ENCODE measurements at places on chromosomes 7 and 10.
A peak's percentile ranks its signal among the peaks of the same experiment; 100 is the strongest.

DNA sequence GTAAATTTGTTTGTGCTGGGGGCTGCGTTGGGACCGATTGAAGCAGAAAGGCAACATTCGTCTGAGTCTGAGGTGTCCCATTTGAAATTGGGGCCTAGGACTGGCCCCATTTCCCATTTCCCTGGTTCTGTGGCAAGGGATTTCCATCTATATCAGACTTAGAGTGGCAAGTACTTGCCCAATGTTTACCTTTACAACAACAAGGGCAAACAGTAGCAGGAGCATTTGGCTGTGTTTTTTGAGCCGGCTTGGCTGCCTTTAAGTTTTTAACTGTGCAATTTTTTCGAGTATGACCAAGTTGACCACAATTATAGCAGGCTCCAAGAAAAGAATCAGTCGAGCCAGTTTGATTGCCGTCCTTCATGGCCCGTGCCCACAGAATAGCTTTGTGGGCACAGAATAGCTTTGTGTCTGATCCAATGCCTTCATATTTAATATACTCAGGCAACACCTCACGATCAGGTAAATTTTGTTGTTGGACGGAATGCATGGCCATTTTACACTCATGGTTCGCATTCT lies 4.7 kb upstream of the CYP17A1 start:
- DNase-seq = no peak

DNA sequence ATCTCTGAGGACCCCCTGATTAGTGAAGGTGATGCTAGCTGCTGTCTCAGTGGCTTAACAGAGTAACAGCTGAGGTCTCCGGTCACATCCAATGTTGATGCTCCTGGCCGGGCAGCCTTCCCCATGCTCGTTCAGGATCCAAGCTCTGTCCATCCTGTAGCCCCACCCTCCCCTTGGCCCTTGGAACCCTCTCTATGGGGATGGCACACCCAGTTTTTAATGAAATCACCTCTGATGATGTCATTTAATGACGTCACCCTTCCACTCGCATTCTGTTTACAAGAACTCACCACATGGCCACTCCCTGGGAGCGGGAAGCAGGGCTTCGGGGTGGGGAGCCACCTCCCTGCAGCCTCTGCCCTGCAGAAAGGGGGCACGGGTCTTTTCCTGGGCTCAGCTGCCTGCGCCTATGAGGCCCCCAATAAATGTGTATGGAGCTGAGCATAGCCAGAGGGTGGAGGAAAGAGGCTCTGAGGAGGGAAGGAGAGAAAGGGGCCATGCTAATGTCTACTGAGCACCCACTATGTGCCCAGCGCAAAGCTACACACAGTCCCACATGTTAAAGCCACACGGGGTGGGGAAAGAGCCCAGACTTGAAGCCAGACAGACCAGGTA lies 95.5 kb downstream of the OAT start:
- no peak for DNase-seq

- DNase-seq = peak; percentile 83
Observed at GRCh38 chr7:604001-604883, 84.6 kb upstream of the PDGFA start.

GRCh38 chr10:124117833-124118232 lies 24.4 kb upstream of the CHST15 start:
- no peak for DNase-seq

- DNase-seq = no peak
Observed at GRCh38 chr7:91069146-91069545, 195.1 kb upstream of the FZD1 start.

DNA sequence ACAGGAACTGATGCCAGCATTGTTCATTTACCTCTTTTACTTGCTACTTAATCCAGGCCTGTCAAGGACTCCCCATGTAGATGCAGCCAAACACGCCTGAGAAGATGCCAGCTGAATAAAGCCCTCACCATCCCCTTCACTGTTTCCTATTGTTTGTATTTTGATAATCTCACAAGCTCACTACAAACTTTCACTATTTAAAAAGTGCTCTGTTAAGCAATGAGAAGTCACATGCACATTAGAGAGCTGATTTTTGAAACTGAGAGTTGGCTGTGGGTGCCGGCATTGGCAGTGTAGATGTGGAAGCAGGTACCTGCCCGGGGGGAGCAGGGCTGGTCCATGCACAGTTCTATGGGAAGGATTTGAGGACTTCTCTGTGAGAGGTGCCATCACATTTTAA lies 169.8 kb upstream of the GRB10 start:
- no peak for DNase-seq

All from stimulated activated CD8-positive, alpha-beta memory T cell treated with anti-CD3 and anti-CD28 coated beads, Interleukin-15, amount 100 ng/mL, for 24 hours (primary cell).